ENCODE measurements at places on chromosomes 5 and 9.

DNA sequence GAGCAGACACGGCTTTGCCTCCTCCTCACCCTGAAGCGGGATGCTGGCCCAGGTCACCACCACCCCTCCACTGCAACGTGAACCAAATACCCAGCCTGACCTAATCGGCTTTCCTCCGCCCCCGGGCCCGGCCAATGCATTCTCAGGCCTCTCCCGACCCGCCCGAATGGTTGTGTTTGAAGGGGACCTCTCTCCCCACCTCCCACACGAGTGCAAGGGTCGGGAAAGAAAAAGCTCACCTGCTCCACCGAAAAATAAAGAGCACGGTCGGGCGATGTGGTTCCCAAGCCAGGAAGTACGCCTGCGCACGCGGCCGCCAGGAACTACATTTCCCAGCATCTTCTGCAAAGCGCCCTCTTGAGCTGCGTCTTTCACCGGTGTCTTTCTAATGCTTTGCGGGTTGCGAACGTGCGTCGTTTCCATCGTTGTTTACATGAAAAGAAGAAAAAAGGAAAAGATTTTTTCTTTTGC, at the start of gene ZNF883:
Gene ZNF883 (minus strand): TSS at position 282 of the 471 bp plus-strand sequence.
- peak; percentile 61 for DNase-seq
- H3K36me3 ChIP-seq: no peaks in the 10 kb centered on the region
- no peaks in the 10 kb centered on the region for H3K27me3 ChIP-seq
- H3K27ac ChIP-seq: no peak within 1 kb of the TSS

DNA sequence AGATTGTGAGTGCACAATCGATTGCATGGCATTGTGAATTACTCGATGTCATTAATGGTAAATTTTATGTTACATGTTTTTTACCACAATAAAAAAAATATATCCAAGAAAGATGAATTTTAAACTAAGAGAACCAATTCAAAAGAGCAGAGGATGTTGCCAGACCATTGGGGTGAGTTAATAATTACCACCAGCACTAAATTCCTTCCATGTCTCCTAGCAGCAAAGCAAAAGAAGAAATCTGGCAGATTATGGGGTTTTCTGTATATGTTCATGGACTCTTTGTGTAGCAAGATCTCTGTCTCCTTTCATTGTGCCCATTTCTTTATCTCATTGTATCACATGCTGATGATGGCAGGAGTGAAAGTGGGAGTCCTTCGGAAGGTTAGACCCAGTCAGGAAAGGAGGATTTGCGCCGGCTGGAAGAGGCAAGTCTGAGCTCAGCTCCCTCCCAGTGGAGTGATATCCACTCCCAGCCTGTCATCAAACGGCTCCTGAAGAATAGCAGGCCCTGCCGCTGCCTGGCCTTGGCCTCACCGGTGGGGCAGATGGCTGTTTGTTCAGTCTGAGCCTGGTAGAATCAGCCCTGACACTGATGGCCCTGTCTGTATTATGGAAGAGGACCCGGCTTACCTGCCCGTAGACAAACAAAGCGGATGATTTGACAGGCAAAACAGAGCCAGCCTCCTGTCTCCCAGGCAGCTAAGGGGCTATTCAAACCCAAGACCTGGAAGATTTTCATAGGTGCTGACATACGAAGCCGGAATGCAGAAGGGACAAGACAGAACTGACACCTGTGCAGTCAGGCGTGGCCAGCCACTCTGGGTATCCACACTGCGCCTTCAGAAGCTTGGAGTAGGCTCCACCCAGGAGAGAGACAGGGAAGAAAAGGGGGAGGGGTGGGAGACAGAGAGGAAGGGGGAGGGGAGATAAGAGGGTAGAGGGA, 21.9 kb upstream of the FOXE1 start:
- DNase-seq: no peak
- H3K4me1 ChIP-seq: no peaks in the 10 kb centered on the region
- no peaks in the 10 kb centered on the region for H3K36me3 ChIP-seq
- H3K27me3 ChIP-seq: no peaks in the 10 kb centered on the region
- H3K27ac ChIP-seq: no peak overlapping the region
- no peak overlapping the region for H3K4me3 ChIP-seq

- no peaks in the 10 kb centered on the region for H3K36me3 ChIP-seq
- H3K27ac ChIP-seq: no peak overlapping the region
- H3K27me3 ChIP-seq: no peaks in the 10 kb centered on the region
- no peak overlapping the region for H3K4me3 ChIP-seq
- no peak for DNase-seq
These were observed 42.4 kb downstream of the SERINC5 start for GRCh38 chr5:80213466-80213865.

GRCh38 chr9:85038824-85039608, 369.5 kb downstream of the NTRK2 start:
- H3K4me1 ChIP-seq: no peaks in the 10 kb centered on the region
- H3K27me3 ChIP-seq: no peaks in the 10 kb centered on the region
- H3K36me3 ChIP-seq: no peaks in the 10 kb centered on the region
- no peak for DNase-seq
- H3K4me3 ChIP-seq: no peak overlapping the region
- H3K27ac ChIP-seq: peak overlapping the region; percentile 43

- H3K36me3 ChIP-seq: no peaks in the 10 kb centered on the region
- H3K27ac ChIP-seq: no peak overlapping the region
- no peaks in the 10 kb centered on the region for H3K27me3 ChIP-seq
- H3K4me3 ChIP-seq: no peak overlapping the region
These were observed 40.3 kb downstream of the TPPP start for GRCh38 chr5:652773-653350.

DNA sequence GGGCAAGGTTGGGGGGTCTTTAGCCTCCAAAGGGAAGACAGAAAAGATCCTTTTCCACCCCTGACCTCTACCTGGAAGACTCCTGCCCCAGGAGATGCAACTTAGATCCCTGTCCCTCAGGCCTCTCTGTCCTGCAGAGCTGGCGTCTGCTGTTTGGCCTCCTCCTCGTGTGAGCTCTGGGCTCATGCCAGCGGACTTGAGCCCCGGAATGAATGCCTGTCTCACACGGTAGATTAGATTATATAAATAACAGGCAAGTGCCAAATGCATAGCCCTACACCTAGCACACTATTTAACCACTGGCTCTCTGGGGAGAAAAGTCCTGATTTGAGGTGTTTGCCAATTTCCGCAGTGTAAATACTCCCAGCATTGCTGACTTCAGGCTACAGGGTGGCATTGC, 1.4 kb upstream of the WNK2 start:
- H3K4me3 ChIP-seq: no peak overlapping the region
- no peak for DNase-seq
- no peaks in the 10 kb centered on the region for H3K27me3 ChIP-seq
- H3K4me1 ChIP-seq: peaks cover 4% of the 10 kb centered on the region
- H3K36me3 ChIP-seq: no peaks in the 10 kb centered on the region
- H3K27ac ChIP-seq: no peak overlapping the region

- DNase-seq: no peak
- H3K36me3 ChIP-seq: no peaks in the 10 kb centered on the region
- no peaks in the 10 kb centered on the region for H3K27me3 ChIP-seq
- H3K4me1 ChIP-seq: no peaks in the 10 kb centered on the region
- no peak overlapping the region for H3K4me3 ChIP-seq
- H3K27ac ChIP-seq: no peak overlapping the region
These were observed 9.4 kb downstream of the B4GALT7 start for GRCh38 chr5:177609076-177610059.
